ENCODE measurements at places on chromosomes 6 and 20.

DNA sequence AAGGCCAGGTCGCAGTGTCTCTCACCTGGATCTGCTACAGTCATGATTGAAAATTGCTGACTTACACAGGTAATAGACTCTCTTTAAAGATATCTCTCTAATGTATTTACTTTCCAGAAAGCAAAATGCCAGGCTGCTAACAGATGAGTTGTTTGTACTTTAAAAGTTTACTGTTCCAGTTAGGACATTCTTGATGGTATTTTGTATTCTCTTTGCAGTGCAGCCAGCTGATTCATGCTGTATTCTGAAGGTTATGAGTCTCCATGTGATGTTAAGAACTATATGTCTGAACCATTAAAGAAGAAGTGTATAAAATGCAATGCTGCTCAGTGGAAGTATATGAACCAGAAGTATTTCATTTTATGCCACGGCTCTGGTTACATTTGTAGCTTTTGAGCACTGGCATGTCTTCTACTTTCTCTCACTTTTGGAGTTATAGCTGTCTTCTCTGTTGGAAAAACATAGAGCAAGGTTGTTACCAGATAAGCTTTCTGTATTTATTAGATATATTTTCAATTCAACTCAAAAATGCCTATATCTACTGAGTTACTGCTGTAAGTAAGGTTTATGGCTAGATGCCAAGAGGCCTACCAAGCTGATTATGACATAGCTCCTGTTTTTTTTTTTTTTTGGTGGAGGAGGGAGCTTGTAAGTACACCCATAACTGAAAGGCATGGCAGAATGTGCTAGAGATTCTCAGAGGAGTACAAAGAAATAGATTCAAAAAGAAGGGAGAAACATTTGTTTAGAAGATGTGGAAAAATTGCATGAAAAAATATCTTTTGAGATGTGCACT is 130.5 kb upstream of the MAN1A1 start:
- no peak for DNase-seq

- no peak for DNase-seq
Measured at GRCh38 chr20:35007891-35008290, 52.2 kb downstream of the MYH7B start.

GRCh38 chr6:151389618-151390275 is 1.6 kb downstream of the ZBTB2 start:
- no peak for DNase-seq

DNA sequence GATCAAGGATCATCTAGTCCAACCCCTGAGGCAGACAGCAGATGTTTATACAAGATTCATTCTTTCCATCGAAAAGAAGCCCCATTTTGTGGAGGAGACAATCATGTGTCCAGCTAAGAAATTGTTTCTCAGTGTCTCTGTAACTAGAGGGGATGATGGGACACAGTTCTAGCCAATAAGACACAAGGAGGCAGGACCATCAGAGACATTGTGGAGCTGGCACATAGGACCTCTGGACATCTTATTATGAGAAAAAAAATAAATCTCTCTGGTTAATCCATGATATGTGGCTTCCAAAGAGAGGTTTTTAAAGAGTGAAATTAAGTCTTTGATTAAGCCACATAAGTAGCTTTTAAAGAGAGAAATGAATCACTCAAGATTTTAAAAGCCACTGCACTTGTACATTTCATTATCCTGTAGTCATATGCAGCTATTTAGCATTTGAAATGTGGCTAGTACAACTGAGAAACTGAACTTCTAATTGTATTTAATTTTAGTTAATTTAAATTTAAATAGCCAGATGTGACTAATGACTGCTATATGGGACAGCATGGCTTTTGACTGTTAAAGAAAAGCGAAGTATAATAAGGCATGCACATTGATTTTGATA is 176.8 kb downstream of the TASP1 start:
- no peak for DNase-seq

GRCh38 chr6:20808924-20809323 is 274.7 kb downstream of the CDKAL1 start:
- no peak for DNase-seq

DNA sequence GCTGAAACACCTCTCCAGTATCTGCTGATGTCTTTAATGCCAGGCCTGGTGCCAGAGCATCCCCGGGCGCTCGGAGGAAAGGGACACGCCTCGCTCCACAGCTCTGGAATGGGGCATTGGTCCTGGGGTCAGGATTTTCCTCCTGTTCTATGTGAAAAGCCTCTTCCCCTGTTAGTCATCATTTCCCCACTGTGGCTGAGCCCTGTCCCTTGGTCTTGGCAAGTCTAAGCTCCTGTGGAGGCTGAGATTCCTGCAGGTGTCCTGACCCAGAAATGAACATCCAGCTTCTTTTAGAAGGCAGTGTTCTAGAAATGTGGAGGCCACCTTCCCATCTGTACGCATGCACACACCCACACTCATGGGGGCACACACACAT is 19.4 kb downstream of the SYNDIG1 start:
- DNase-seq = no peak

GRCh38 chr20:35257175-35257909 is 20.6 kb downstream of the MMP24OS start:
- DNase-seq = no peak

GRCh38 chr20:47118206-47118605 is 223.6 kb downstream of the EYA2 start:
- DNase-seq = no peak

DNA sequence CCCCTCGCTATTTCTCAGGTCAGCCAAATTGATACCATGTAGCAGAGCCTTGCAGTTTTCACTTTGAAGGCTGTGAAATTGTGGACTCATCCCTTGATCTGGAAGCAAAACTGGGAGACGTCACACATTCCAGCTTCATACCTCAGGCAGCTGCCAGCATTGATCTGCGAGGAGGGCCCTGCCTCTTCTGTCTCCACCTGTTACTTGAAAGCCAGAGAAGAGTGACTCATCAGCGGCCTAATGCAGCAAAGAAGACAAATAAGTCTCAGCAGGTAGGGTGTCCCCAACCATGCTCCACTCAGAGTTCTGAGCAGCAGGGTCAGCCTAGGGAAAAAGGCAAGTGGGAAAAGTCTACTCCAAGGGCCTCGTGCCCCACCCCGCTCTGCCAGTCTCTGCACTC is 69.4 kb upstream of the BMP2 start:
- no peak for DNase-seq

- no peak for DNase-seq
Measured at GRCh38 chr6:49366539-49366938, 96.5 kb downstream of the MMUT start.

DNA sequence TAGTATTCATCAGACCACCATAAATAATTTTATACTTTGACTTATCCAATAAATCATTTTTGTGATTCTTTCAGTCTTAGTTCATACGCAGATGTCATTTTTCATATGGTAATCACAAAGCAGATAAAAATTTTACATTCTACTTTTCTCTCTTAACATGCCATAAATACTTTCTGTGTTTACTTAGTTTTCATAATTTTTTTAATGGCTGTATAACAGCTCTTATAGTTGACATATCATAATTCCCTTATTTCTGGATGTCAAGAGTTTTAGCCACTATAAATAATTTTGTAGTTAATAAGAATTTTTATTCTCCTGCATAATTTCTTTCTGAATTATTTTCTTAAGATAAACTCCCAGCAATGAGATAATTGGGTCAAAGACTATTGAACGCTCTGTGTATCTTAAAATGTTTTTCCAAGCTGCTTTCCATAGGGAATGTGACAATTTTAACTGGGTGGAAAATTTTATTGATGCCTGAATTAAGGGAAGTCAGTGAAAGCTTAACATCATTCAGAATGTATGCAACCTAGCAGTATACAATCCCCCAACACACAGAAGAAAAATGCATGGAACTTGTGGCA is 702.7 kb downstream of the EPM2A start:
- no peak for DNase-seq

DNA sequence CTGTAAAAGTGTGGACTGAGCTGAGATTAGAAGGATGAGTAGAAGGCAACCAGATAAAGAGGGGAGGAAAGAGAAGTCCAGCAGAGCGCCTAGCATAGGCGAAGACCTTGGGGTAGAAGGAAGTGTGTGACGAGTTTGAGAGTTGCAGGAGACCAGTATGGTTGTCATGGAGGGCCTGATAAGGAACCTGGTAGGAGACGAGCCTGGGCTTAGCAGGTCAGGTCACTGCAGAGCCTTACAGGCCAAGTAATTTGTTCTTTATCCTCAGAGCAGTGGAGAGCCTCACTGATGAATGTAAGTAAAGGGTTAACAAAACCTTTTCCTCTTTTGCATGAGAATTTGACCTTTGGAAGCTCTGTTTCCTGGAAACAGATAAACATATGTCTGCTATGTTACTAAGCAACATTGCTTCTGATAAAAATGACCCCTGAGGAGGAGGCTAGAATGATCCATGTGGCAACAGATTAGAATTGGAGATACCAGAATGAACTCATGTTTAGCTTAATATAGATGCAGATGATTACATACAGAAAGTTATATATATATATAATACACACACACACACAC is 2.9 kb upstream of the TMEM74B start:
- no peak for DNase-seq

GRCh38 chr20:22403022-22403631 is 181.2 kb downstream of the FOXA2 start:
- no peak for DNase-seq

DNA sequence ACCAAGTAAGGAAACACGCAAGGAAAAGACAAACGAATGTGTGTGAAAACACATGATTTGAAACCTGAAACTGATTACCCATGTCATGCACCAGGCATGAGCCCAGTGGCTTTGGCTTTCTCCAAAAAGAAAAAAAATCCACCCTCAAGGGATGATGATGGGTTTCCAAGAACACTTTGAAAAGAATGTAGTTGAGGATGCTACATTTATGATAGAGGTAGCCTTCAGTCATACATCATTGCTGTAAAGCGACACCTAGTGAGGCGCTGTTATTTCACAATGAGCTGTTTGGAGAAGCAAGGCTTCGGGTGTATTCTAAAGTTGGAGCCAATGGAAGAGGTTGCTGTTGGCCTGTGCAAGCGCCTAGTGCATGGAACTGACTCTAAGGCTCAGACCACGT is 124.9 kb downstream of the SCML4 start:
- DNase-seq = no peak

- no peak for DNase-seq
Measured at GRCh38 chr6:164507206-164507940, 802.0 kb downstream of the C6orf118 start.

All from CD4-positive, alpha-beta T cell treated with Interleukin-4 for 4 hours (primary cell).